ENCODE measurements at places on chromosomes 4 and X.

GRCh38 chr4:183798301-183799253 is 106.5 kb upstream of the STOX2 start:
- no peak for DNase-seq

DNA sequence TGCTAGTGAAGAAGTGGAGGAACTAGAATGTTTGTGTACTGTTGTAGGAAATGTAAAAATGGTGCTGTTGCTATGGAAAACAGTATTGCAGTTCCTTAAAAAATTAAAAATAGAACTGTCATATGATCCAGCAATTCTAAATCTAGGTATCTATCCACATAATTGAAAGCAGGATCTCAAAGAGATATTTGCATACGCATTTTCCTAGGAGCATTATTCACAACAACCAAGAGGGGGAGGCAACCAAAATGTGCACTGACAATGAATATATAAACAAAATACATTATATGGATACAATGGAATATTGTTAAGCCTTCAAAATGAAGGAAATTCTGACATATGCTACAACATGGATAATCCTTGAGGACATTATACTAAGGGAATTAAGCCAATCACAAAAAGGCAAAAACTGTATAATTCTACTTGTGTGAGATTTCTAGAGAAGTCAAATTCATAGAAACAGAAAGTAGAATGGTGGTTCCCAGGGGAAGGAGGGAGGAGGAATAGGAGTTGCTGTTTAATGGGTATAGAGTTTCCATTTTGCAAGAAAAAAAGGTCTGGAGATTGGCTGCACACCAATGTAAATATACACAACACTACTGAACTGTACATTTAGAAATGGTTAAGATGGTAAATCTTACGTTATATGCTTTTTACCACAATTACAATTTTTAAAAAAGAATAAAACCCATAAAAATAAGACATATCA is 35.6 kb upstream of the KCNE5 start:
- DNase-seq, result no peak

GRCh38 chrX:150421816-150422215 is 58.7 kb downstream of the MAMLD1 start:
- no peak for DNase-seq

- no peak for DNase-seq
Observed at GRCh38 chr4:111213531-111213930, 590.7 kb upstream of the PITX2 start.

GRCh38 chr4:169530048-169530447 is 82.3 kb downstream of the NEK1 start:
- no peak for DNase-seq

- DNase-seq, result no peak
Observed at GRCh38 chrX:131146702-131147101, 88.6 kb downstream of the ARHGAP36 start.

DNA sequence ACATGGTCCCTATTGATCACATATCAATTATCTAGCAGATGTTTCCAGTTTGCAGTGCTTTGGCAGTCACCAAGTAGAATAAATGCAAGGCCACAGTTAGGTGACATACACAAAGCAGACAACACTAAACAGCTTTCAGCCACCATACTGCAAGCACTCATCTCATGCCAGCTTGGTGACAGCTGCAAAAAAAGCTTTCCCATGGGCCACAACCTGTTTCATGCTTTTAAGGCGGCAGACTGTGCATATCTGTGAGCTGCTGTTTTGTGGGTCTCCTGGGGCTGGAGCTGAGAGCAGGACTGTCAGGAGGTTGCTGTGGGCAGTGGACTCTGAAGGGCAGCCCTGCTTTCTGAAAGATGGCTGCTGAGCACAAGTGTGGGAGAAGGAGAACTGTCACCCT is 82.6 kb downstream of the FHDC1 start:
- no peak for DNase-seq

DNA sequence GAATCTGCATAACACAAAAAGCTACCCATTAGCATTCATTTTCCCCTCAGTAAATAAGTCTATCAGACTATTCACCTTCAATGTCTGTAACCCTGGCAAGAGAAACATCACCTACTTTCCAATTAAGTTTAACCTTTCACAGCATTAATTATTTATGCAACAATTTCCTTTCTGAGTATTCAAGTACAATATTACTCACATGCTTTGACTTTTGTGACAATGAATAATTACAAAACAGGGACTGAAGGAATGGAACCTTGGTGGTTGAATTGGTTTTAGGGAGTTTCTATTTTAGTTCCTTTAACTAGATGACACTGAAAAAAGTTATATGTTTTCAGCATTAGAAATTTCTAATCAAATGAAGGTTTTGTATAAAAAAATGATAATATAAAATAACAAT is 932.3 kb upstream of the EPHA5 start:
- DNase-seq, result no peak

- DNase-seq, result no peak
Observed at GRCh38 chrX:55714161-55714560, 3.4 kb upstream of the RRAGB start.
